ENCODE measurements at places on chromosomes 7 and 10.
A peak's percentile ranks its signal among the peaks of the same experiment; 100 is the strongest.

DNA sequence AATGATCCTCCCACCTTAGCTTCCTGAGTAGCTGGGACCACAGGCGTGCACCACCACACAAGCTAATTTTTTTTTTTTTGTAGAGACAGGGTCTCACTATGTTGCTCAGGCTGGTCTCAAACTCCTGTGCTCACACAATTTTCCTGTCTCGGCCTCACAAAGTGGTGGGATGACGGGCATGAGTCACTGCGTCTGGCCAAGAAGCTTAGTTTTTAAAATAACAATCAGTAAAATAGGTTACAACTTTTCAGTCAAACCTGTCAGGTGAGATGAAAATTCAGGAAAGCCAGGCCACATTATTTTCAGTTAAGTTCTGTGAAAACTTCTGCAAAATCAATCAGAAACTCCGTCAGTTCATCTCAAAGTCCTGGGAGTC is 55.4 kb downstream of the FAM241B start:
- no peak for DNase-seq

DNA sequence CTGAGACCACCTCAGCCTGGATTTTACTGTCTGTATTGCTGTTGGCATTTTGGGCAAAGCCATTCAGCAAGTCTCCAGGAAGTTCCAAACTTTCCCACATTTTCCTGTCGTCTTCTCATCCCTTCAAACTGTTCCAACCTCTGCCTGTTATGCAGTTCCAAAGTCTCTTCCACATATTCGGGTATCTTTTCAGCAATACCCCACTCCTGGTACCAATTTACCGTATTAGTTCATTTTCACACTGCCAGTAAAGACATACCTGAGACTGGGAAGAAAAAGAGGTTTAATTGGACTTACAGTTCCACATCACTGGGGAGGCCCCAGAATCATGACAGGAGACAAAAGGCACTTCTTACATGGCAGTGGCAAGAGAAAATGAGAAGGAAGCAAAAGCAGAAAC is 62.8 kb downstream of the INPP5A start:
- no peak for DNase-seq

GRCh38 chr7:80643336-80643915 is 5.0 kb downstream of the CD36 start:
- no peak for DNase-seq

GRCh38 chr10:58486821-58487220 is 25.9 kb upstream of the BICC1 start:
- DNase-seq = no peak

DNA sequence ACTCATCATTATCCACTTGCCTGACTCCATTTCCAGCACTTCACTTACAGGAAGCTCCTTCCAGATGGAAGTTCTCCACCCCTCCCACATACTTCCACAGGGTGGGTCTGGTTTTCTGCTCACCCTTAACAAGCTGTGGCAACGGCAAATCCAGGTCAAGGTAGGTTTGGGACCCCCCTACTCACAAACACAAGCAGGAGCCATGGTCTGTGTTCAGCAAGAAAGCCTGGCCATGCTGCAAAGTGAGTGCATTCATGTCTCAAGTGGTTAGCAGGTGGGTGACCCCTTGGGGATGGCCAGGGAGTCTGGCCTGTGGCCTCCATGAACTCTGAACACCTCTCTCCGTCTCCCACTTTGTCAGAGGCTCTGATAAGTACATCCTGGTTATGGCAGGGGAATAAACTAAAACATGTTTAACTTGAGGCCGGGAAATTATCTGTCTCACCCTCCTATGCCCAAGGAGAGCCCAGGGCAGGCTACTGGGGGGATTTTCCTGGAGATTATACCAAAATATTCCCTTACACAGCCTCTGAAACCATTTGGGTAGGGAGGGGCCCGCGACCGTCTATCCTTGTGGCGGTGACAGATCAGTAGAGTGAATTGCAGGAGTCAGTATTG is 844 bp downstream of the XPNPEP1 start:
- no peak for DNase-seq

DNA sequence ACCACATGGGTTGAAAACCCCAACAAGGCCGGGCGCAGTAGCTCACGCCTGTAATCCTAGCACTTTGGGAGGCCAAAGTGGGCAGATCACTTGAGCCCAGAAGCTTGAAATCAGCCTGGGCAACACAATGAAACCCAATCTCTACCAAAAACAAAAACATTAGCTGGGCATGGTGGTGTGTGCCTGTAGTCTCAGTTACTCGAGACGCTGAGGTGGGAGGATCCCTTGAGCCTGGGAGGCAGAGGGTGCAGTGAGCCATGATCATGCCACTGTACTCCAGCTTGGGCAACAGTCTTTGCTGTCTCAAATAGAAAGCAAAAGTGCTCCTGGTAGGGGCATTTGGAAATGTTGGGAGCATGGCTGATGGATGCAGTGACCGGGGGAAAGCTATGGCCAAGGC is 209.6 kb upstream of the PLXNA4 start:
- DNase-seq = no peak

GRCh38 chr7:39838326-39838725 is 111.7 kb upstream of the CDK13 start:
- DNase-seq = no peak

- DNase-seq = peak; percentile 21
These were observed 523 bp downstream of the PURB start for GRCh38 chr7:44884621-44885393.

DNA sequence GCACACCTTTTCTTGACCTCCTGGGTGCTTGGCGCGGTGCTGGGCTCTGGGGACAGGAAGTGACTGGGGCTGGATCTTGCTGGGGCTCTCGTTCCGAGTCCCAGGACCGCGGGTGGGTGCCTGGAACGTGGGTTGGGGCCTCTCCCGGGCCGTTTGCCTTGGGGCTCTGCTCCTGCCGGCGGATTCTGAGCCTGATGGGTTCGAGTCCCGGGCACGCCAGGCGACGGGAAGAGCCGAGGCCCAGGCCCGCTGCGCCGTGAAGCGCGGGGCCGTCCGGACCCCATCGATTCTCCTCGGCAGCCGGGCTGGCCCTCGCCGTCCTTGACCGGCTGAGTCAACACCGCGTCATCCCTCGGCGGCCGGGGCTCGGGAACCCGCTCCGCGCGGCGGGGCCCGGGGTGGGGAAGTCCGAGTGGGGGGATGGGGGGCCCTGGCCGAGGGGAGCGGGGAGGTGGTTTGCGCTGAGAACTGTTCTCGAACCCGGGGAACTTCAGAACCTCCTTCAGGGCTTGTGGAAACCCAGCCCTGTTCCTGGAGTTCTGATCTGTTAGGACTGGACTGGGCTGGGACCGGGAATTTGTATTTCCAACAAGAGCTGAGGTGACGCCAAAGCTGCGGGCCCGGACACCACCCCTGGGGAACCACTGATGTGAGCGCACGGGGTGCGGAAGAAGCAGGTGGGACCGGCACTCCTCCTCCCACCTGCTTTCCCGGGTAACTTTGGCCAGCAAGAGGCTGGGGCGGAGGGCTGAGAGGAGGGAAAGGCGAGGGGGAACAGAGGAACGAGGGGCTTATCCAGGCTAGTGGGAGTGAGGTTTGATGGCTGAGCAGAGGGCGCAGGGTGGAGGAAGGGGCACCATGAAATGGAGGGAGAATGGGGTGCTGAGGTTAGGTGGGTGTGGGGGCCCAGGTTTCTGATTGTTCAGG is 6.2 kb downstream of the HHEX start:
- no peak for DNase-seq

Data from dorsolateral prefrontal cortex (tissue), 122 donors.